Adrenal gland (tissue), 19 donors: ENCODE measurements at places on chromosomes 2 and 18. TPM values are rescaled to one million over a fixed set of nuclear protein-coding genes. Genes with fewer than 3 reads are reported as not detected.

Gene TMEFF2
- 0.65 TPM for total RNA-seq

- DNase-seq = no peak
These were observed 20.4 kb downstream of the TGFBRAP1 start for GRCh38 chr2:105309147-105309545.

Gene NPPC
- 0.17 TPM for total RNA-seq

DNA sequence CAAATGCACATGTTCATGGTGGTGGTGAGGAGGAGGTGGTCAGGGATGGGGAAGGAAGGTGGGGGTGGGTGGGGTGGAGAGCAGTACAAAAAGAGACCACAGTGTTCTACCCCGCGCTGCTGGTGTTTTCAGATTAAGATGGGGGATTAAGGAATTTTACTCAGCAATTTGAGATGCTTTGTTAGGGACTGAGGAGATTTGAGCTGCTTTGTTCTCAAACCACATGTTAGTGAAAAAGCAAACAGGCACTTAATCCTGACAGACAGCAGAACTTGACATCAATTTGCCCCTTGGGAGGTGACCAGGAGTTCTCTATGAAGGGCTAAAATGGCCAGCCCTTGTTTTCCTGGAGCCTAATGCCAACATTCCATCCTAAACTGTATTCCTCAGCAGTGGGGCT is 244.5 kb downstream of the MEIS1 start:
- DNase-seq = no peak

Gene KIF5C
- total RNA-seq = 62.1 TPM

Gene RTKN
- total RNA-seq = 14.4 TPM

DNA sequence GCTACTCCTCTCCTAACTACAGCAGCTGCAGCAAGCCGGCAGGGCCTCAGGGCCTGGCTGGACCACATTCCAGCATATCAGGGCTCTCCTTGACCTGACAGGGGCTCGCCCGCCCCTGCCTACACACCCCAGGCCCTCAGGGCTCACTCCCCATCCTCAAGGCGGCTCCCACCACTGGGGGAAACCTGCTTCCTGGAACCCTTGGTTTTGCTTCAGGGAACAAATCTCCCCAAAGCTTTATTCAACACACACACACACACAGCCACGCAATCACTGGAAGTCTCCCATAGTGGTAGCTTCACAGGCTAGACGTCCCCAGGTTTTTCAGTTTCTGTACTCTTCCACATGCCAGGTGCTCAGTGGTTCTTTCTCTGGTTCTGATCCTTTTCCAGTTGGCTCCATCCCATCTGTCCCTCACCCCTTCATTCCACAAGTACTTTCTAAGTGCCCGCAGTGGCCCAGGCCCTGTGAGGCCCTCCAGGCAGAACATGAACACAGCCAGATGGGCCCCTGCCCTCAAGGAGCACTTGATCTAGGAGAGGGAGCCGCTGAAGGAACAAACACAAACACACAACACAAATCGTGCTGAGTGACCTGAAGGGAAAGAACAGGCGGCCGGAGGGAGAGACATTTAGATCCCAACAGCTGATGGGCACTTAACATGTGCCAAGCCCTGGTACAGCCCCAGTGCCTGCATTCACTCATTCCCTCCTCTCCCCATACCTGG is 51.1 kb downstream of the TNS1 start:
- DNase-seq = no peak

Gene MREG
- 11.1 TPM for total RNA-seq

GRCh38 chr2:120489023-120489422 is 143.1 kb downstream of the INHBB start:
- DNase-seq = no peak

DNA sequence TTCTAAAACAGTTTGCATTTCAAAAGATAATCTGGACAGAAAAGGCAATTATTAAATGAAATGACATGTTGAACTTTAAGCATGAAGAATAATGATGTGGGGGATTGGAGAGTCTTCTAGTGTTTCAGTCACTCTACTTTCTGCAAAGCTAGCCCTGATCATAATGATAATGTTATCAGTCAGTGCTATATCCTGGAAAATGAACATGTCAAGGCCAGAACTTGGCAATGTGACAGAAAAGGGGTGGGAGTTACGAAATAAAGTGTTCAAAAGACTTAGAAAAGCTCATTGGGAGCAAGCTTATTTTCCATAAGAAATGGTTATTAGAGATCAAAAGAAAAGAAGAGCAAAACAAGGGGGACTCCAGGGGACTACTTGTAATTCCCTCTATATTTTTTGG is 288.5 kb upstream of the SLC8A1 start:
- DNase-seq = no peak

- DNase-seq = no peak
These were observed 74.9 kb downstream of the INO80D start for GRCh38 chr2:206011018-206011614.

DNA sequence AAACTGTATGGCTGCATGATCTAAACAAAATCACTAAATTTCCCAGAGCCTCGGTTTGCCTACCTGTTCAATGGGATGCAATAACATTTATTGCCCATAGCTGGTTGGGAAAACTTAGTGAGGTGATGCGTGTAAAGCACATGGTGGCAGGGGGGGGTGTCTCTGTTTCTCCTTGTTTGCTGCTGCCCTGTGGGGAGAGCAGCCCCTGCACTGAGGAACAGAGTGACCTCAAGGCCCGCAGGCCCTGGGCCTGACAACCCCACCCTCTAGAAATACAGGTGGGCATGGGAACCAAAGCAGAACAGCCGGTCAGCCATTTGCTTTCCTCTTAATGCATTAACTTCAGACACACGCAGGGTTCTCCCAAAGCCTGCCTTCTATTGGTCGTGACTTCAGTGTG is 55.1 kb upstream of the SLC66A3 start:
- no peak for DNase-seq

GRCh38 chr2:187124529-187124928 is 275.6 kb upstream of the ZSWIM2 start:
- no peak for DNase-seq

Gene NEU2
- total RNA-seq = not detected

- DNase-seq = no peak
These were observed 2.1 kb downstream of the GATA6 start for GRCh38 chr18:22171258-22172119.

- DNase-seq = no peak
These were observed 415.9 kb downstream of the SLC4A3 start for GRCh38 chr2:220043155-220043989.

DNA sequence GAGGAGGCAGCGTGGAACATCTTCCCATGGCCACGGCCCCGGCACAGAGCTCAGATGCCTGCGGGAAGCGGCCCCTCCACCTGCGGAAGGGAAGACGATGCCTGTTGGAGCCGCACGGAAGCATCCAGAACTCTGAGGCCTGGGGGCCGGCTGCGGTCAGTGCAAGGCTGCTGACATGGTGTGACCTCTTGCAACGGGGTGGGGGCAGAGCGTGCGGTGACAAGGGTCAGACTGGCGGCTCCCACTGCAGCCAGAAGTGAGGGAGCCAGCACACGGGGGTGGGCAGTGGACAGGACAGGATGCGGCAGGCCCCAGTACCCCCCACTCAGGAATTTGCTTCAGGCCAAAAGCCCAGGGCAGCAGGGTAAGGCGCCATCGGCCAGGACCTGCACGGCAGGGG is 48.8 kb downstream of the SLC66A2 start:
- no peak for DNase-seq

GRCh38 chr2:23241121-23241520 is 143.9 kb upstream of the KLHL29 start:
- DNase-seq = no peak

Gene ZCCHC2
- total RNA-seq = 17.3 TPM

DNA sequence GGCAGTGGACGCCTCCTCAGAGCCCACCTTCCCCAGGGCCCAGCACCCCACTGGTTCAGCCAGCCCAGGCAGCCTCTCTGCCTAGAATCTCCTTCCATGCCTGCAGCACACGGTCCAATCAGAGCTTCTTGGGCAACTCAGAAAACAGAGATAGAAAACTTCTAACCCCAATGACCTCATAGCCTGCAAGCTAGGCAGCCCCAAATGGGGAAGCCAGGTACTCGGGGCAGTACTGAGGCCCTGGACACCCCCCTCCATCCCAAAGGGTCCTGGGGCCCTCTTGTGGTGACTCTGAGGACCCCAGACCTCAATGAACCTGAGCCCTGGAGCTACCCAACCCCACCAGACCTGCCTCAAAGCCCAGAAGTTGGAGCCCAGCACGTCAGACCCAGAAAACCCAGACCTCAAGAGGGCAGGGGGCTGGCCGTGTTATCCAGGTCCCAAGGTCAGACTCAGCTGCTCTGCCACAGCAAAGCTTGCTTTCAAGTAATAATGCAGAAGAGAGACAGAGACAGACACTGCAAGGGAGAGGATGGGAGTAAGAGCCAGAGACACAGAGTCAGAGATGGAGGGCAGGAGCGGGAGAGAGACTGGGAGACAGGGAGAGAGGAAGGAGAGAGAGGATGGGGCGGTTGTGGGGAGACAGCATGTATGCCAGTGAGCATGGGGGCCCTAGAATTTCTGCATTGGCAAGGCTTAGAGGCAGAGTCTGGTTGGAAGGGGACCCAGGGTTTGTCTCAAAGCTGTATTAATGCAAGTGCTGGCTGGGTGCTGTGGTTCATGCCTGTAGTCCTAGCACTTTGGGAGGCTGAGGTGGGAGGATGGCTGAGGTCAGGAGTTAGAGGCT is 28.2 kb downstream of the SERTAD2 start:
- DNase-seq = no peak

DNA sequence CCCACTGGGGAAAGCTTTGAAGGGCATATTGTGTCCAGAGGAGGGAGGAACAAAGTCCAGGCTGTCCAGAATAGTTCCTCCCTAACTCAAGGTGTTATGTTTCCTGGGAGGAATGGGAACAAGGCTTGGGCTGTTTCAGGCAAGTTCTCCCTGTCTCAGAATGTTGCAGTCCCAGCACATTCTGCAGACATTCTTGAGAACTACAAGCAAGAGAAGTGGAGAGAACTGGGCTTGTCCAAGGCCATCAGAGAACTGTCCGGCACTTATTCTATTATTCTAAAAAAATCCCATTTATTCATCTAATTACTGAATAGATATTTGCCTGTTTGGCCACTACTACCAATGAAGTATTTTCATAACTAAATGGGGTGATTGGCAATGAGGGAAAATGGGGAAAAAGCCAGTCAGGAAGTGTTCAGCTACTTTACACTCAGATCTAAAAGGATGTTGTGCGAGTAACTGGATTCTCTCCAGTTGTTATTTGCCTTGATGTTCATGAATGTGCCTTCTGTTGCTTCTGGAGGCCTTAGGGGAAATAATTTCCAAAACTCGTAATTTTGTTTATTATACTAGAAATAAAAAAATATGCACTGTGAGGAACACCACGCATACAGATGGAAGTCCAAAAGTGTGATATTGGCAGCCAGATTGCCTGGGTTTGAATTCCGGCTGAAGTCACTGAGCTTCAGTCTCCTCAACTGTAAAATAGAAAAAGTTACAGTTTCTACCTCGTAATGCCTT is 300.1 kb upstream of the RND3 start:
- DNase-seq = no peak

DNA sequence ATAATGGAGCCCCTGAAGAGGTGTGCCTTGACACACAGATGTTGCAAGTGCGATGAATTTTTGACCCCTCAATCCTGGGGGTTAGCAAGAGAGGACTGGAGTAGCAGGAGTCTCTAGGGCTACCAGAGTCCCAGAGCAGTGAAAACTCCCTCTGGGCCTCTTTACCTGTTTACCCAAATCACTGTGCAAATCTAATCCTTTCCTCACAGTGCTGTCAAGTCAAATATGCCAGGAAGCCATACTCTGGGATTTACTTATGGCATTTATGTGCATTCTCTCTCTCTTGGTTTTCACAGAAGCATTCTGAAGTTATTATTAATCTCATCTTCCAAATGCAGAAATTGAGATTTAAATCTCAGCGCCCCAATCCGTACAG is 62.0 kb downstream of the MOGAT1 start:
- DNase-seq = no peak

GRCh38 chr2:122236152-122236874 is 480.9 kb downstream of the TSN start:
- peak; percentile 75 for DNase-seq

Gene INPP5D
- 19.6 TPM for total RNA-seq

DNA sequence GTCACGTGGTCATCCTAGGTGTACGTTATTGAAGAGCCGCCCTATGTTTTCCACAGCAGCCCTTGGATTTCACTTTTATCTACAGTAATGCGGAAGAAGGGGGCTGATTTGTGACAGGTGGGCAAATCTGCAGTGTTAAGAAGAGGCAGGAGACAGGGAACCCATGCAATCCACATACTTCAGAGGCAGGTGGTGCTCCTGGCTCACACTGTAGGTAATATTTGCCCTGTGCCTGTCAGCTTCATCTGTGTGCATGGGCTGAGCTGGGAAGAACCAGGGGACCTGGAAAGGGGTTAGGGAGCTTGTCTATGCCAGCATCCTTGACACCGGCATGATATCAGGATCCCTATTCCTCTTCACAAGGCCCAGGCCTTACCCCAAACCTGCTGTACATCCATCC is 183.9 kb downstream of the SH3RF3 start:
- no peak for DNase-seq

GRCh38 chr18:36335476-36336279 is 38.2 kb downstream of the FHOD3 start:
- DNase-seq = no peak

- DNase-seq = no peak
These were observed 161.4 kb upstream of the GYPC start for GRCh38 chr2:126494593-126494992.

GRCh38 chr2:168378960-168379669 is 77.0 kb upstream of the CERS6 start:
- no peak for DNase-seq

DNA sequence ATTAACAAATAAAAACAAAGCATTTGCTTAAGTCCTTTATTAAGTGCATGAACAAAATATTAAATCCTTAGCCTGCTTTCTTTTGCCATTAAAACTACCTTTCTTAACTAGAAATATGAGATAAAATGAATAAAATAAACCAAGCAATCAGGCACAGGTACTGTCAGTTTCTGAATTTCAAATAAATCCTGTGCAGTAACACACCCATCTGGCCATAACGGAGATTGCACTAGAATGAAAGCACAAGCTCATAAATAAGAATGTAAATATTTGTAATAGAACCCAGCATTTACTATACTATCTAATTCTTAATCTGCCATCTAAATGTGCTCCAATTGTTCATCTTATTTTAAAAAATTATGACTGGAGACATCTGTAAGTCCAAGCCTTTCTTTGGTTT is 31.9 kb downstream of the PRKRA start:
- no peak for DNase-seq

GRCh38 chr2:55493220-55493619 is 26.3 kb upstream of the CFAP36 start:
- DNase-seq = no peak

GRCh38 chr2:150325656-150326314 is 161.7 kb downstream of the RND3 start:
- DNase-seq = no peak

Gene TMEM37
- total RNA-seq = 31.8 TPM

DNA sequence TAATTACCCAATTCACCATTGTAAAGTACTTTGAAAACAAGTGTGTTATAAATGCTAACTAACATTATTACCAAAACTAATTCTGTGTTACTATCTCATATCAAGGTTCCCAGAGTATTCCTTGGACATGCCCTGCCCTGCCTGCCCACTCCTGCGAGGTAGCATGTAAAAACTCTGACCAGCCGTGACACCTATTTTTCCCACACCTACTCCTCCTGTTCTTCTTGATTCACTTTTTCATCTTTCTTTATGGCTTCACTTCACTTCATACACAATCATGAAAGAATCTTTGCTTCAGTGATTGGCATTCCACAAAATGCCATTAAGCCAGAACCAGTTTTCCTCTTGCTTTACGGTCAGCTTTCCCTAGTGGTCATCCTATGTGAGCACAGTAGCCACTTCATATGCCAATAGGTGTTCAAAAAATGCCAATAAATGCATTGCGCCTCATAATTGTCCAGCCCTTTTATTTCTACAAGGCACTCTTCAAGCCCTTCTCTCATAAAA is 42.6 kb upstream of the SETBP1 start:
- no peak for DNase-seq

Gene NGEF
- 32.0 TPM for total RNA-seq
